Activated CD4-positive, alpha-beta memory T cell treated with anti-CD3 and anti-CD28 coated beads, Interleukin-2, amount 10 ng/mL, durations not matched to agents 7 days and 5 days (primary cell): ENCODE measurements at places on chromosomes 5 and 9. TPM values are rescaled to one million over a fixed set of nuclear protein-coding genes. Genes with fewer than 3 reads are reported as not detected.

GTF2H2C gene
- 29.5 TPM for total RNA-seq

PLAC8L1 gene
- not detected for total RNA-seq

DAB2 gene
- not detected for total RNA-seq

DBH gene
- total RNA-seq, result not detected

GRCh38 chr5:134543820-134544614, 18.5 kb downstream of the JADE2 start:
- DNase-seq, result peak; percentile 47

GRCh38 chr9:127761061-127761460, 17.4 kb downstream of the SH2D3C start:
- no peak for DNase-seq

DNA sequence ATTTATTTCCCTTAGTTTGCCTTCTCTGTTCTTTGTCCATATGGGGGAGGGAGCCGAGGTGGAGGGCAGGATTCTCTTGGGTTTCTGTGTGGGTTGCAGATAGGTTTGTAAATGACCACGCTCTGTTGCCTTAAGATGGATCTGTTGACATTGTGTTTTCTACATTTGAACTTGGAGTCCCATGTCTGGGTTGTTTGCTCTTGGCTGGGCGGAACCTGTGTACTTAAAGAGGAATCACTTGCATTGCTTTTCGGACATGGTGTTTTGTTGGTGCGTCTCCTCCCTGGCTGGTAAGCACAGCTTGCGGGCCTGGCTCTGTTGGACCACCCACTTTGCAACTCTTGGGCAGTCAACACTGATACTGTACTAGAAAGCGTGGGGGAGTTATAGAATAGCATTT, 45.9 kb downstream of the EHMT1 start:
- no peak for DNase-seq

DNA sequence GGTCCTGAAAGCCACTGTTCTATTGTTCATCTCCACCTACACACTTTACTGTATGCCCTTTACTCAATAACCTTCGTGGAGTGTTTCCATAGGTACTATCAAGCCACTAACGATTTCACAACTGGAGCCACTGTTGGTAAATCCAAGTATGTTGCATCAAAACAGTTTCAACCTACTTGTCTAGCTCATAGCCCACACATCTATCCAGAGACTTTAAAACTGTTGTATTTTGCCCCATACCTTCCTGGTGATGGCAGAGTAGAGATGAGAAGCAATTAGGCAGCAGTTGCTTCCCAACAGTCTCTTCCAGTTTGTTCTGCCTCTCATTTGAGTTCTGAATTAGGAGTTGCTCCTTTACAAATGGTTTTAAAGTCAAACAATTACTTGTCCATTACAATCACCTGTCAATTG, 607 bp downstream of the FAXDC2 start:
- DNase-seq, result no peak
